ENCODE measurements at places on chromosomes 13 and 19.

GRCh38 chr13:48068952-48069351 is 26.0 kb downstream of the MED4 start:
- DNase-seq, result no peak

DNA sequence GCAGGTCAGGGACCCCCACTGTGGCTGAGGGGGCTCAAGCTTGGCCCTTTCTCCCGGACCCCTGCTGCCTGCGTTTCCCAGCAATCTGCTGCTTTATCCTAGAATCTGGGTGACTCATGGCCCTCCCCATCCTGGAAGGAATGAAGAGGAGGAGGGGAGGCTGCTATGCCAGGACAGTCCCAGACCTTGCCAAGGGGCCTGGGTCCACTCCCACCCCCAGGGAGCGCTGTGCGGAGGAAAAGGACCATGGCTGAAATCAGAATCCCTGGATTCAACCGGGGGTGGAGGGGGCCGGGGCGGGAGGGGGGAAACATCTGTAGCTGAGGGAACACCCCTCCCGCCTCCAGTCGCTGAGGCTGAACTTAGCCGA is 20.5 kb downstream of the ZNF114 start:
- DNase-seq, result peak; percentile 32

DNA sequence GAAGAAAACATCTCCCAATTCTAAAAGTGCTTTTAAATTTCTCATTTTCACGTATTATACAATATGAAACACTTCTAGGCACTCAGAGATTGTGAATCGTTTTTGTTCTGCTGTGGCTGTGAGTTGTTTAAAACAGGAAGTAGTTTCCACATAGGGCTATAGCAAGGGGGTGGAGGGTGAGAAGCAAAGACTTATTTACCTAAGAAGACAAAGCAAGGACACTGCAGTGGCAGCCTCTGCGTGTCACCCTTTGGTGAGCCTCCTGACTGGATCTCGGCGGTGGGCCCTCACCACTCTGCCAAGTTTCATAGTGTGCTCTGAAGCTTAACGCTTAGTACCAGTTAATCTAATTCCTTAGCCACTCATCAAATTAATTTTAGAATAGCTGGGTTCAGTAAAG is 56.8 kb downstream of the TNFSF13B start:
- no peak for DNase-seq

GRCh38 chr13:24172071-24172470 is 11.6 kb downstream of the SPATA13 start:
- DNase-seq, result no peak

DNA sequence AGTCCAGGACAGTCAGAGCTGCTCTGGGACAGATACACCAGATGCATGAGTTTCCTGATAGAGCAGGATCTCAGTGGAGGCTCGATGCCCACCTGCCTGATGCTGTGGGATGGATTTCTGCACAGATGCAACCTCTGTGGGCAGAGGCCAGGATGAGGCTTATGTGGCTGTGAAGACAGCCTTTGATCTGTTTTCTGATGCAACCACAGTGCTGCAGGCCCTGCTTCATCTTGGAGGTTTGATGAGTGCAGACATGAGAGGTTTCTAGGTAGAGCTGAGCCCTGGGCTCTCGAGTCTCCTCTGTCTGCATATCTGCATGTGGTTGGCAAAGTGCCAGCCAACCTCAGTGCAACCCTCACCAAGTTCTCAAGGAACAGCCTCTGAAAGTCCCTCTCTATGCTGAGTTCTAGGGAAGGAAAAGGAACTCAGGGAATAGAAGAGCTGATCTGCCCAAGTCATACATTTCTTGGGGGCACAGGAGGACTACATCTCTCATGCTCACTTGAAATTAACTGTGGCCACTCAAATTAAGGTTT is 23.1 kb upstream of the TSHZ3 start:
- no peak for DNase-seq

- DNase-seq, result no peak
Measured at GRCh38 chr13:42892760-42893159, 99.3 kb downstream of the EPSTI1 start.

GRCh38 chr13:107006661-107007060 is 438.7 kb upstream of the ARGLU1 start:
- DNase-seq, result no peak

GRCh38 chr13:73991384-73991783 is 142.8 kb downstream of the KLF12 start:
- no peak for DNase-seq

DNA sequence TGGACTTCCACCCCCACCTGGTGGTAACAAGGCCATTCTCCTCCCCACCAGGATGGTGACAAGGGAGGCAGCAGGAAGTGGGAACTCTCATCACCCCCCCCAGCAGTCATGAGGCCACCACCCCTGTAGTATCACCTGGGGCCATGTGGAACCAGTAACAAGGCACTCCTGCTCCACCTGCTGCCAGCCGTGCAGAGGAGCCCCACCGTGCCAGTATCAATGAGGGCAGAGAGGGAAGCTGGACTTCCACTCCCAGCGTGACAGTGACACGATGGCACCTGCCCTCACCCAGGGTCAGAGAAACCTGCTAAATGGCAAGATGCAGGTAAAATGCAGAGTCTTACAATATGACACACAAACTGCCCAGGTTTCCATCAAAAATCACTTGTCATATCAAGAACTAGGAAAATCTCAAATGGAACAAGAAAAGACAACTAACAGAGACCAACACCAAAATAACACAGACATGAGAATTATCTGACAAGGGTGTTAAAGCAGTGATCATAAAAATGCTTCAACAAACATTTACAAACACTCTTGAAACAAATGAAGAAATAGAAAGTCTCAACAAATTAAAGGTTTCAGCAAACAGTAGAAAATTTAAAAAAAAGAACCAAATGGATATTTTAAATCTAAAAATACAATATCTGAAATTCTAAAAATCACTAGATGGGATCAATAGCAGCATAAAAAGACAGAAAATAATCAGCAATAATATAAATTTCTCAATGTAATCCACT is 9.1 kb upstream of the SPACA7 start:
- DNase-seq, result no peak

GRCh38 chr13:46961719-46962118 is 64.9 kb upstream of the HTR2A start:
- DNase-seq, result no peak

- DNase-seq, result no peak
Measured at GRCh38 chr19:43739439-43740235, 15.1 kb downstream of the SMG9 start.

DNA sequence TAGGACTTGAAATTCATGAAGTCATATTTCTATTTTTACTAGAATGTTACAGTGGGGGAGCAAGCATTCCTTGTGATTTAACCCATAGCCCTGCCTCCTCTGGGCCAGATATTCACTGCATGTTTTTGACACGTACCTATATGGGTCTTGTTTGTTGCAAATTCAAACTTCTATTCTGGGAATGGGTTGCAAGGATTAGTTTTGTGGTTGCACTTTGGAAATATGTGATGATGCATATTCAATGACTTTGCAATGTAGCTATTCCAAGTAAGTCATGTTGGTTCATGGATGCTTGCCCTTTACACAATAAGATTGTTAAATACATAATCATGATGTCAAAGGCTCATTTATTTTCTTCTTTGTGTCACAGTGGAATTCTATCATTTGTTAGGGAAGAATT is 440.8 kb downstream of the TDRD3 start:
- no peak for DNase-seq

GRCh38 chr13:47092202-47092601 is 195.3 kb upstream of the HTR2A start:
- no peak for DNase-seq

GRCh38 chr19:2602391-2603181 is 99.9 kb downstream of the GNG7 start:
- DNase-seq, result peak; percentile 66

DNA sequence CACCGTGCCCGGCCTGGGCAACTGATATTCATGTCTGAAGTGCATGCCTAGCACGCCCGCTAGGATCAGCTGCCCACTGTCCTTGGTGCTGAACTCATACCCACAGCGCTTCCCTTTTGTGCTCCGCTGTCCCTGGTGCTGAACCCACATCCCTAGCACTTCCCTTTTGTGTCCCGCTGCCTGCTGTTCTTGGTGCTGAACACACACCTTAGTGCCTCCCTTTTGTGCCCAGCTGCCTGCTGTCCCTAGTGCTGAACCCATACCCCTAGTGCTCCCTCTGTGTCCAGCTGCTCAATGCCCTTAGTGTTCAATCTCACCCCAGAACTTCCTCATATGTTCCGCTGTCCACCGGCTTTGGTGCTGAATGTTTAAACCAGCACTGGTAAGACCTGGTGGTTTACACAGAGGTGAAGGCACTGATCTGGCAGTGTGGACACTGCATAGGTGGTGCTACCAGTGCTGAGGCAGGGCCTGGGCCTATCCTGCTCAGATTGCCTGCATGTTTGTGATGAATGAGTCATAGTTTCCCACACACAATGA is 26.3 kb upstream of the SIGLEC11 start:
- DNase-seq, result no peak

- no peak for DNase-seq
Measured at GRCh38 chr19:43562698-43563241, 12.6 kb downstream of the XRCC1 start.

- peak; percentile 53 for DNase-seq
Measured at GRCh38 chr19:871446-872265, 12.2 kb downstream of the CFD start.

GRCh38 chr13:110697842-110698241 is 8.1 kb downstream of the CARS2 start:
- DNase-seq, result no peak

DNA sequence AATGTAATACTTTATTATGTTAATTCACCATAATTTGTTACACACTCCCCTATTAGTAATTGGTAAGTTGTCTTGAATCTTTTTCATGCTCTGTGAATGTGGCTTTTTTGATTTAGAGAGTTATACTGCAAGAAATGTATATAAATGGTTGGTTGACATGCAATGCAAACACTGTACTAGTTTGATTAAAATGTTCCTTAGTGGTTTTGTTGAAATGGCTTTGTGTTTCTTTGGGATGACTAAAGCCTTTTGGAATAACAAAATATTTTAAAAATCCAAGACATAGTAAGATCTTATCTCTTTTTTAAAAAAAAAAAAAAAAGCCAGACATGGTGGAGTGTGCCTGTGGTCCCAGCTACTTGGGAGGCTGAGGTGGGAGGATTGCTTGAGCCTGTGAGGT is 10.5 kb downstream of the LAMP1 start:
- no peak for DNase-seq

DNA sequence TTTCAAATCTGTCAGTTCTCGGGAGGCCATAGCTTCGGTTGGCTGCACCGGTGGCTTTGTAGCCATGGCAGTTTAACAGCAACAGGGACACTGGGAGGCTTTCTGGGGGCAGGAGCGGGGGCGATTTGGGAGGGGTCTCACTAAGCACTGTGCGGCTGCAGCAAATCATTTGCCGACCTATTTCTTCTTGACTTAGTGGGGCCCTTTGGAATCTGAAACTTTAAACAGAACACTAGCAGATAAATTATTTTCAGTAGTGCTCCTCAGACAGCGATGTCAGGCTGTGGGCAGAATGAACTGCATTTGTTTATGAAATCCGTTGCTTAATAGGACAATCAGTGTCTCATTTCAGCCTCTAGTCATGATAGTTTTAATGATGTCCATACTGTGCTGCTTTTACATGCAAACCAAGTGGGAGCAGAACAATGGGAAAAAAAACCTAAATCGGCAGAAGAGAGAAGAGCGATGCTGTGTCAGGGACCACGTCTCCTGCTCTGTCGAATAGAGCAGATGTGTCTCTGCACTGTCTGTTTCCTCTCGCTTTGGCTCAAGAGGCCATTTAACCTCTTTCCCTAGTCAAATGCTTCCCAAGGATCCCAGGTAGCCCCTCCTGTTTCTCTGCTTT is 211.9 kb downstream of the OLFM4 start:
- peak; percentile 24 for DNase-seq

DNA sequence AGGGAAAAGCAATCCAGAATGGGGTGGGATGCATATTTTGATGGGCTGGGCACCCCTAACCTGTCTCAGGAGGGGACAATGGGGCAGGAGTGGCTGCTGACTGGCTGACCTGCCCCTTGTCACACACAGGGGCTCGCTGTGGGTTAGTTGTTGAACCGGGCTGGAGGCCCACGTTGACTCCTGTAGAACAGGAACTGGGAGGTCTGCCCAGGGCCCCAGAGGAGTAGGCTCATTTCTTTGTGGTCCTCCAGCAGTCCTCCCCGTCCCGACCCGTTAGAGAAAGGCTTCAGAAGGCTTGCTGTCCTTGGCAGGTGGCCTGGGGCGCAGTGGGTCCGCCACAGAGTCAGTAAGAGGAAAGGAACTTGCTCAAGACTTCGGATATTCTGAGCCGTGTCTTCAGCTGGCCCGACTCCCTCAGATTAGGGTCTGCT is 70.1 kb downstream of the COL4A1 start:
- no peak for DNase-seq

DNA sequence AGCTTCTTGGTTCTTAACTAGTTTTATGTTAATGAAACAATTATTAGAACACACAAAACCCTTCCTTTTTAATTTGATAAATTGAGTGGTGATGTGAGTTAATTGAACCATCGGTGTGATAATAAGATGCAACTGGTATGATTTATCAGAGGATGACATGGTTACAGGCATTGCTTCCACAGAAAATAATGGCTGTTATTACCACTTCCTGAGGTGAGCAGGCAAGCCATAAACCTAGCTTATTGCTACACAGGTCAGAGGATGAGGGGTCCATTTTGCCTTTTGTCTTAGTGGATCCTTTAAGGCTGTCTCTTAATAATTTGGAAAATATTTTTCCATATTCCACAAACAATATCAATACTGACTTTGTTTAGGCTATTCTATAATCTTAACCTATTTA is 226.6 kb upstream of the EDNRB start:
- no peak for DNase-seq

DNA sequence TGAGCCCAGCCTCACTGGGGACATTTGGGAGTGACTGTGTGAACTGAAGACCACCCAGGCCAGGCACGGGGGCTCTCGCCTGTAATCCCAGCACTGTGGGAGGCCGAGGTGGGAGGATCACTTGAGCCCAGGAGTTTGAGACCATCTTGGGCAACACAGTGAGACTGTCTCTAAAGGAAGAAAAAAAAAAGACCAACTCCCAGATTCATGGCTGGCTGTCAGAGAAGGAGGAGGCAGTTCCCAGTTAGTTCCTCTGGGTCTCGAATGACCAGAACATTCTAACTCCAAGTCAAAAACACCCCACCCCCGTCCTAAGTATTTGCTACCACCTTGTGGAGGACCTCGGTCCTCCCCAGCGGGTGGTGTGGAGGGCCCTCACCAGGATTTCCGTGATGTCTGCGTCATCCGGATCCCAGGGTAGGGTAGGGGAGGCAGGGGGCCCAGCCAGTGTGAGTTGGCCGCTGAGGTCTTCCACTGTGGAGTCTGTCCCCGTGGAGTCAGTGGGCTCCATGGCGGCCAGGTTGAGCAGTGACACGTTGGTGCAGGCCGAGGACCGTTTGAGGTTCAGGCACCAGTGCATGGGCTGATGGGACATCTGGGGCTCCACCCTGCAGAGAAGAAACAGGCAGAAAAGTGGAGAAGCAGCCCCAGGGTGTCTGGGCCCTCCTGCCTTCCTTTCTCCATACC is 1.3 kb downstream of the TSKS start:
- DNase-seq, result no peak

- DNase-seq, result no peak
Measured at GRCh38 chr13:106003651-106004050, 531.8 kb downstream of the EFNB2 start.

DNA sequence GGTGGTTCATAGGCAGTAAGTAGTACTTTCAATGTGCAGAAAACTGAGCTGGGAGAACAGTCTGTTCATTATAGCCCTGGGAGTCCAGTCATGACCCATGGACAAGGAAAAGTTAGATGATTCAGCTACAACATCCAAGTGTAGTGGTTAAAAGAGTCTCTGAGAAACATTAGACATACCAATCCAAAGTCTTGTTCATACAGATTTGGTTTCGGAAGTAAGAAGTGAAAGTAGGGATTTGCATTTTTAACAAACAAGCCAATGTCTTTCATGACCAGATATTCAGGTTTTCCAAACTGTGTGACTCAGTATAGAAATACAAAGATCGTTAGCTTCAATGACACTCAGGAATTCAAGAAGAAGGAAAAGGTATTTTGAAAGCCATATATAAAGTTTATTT is 345.3 kb downstream of the SLITRK1 start:
- DNase-seq, result no peak
